ENCODE measurements at places on chromosomes 5 and 9. TPM values are rescaled to one million over a fixed set of nuclear protein-coding genes. Genes with fewer than 3 reads are reported as not detected.

- no peak for DNase-seq
Measured at GRCh38 chr5:107424491-107424890, 246.2 kb downstream of the EFNA5 start.

The PCDHAC2 gene
- total RNA-seq: not detected

- no peak for DNase-seq
Measured at GRCh38 chr5:143426437-143426991, 23.0 kb upstream of the NR3C1 start.

- DNase-seq: no peak
Measured at GRCh38 chr5:170533383-170533782, 29.6 kb downstream of the KCNIP1 start.

DNA sequence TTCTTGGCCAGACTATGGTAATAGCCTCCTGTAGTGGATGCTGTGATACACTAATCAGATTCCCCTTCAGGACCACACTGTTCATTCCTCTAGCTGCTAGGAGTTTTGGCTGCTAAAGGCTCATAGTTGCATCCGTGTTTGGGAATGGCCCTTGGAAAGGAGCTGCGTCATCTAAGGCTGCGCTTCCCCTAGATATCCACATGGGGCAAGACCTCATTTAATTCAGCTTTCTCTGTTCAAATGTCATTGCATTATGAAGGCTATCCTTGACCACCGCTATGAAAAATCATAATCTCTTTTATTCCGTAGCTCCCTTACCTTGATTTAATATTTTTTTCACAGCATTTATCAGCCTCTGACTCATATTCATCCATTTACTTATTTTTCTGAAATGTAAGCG, 258.3 kb upstream of the NR4A3 start:
- peak; percentile 10 for DNase-seq

The SGCD gene
- total RNA-seq: 5.7 TPM

GRCh38 chr5:154285661-154286408, 95.3 kb downstream of the GALNT10 start:
- DNase-seq: peak; percentile 64

The PCDHB7 gene
- 0.39 TPM for total RNA-seq

All from RPMI7951 (cell line).